Muscle of back (tissue), 13 donors: ENCODE measurements at places on chromosomes 5 and 9. TPM values are rescaled to one million over a fixed set of nuclear protein-coding genes. Genes with fewer than 3 reads are reported as not detected.

DNA sequence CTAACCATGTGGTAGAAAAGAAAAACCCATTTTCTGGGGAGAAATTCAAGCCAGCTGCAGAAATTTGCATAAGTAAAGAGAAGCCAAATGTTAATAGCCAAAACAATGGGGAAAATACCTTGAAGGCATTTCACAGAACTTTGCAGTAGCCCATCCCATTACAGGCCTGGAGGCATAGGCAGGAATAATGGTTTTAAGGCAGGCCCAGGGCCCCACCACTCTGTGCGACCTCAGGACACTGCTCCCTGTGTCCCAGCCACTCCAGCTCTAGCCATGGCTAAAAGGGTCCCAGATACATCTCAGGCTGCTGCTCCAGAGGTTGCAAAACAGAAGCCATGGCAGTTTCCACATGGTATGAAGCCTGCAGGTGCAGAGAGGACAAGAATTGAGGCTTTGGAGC lies 253.3 kb downstream of the CTNND2 start:
- DNase-seq, result no peak

GRCh38 chr9:21239911-21240310 lies at the start of gene IFNA14:
Gene IFNA14, minus strand, starts transcription at chr9:21240005. Its CDS starts 70 bp downstream, at chr9:21239935.
- DNase-seq, result no peak

Gene GLE1
- 16.5 TPM for polyA plus RNA-seq

DNA sequence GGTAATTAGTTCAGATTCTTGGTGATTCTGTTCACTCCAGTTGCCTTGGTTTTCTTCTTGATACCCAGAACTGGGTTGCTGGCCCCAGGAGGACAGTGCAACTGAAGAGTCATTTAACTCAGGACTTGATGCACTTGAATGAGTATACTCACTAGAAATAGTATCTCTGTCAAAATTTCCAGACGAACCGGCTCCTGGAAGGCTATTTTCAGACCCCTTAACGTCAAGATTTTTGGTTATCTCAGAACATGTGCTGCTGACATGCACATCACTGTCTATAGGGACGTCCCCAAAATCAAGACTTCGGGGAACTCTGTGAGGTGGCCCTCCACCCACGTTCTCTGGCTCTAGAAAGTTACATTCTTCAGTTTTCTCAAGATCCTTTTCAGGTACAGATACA lies 56.7 kb upstream of the PCA3 start:
- DNase-seq, result no peak

Gene ORM2
- polyA plus RNA-seq, result not detected

GRCh38 chr5:10400411-10400810 lies 41.3 kb upstream of the ROPN1L start:
- no peak for DNase-seq

- DNase-seq, result no peak
Observed at GRCh38 chr9:131986576-131986975, 93.1 kb downstream of the MED27 start.
